ENCODE measurements at places on chromosomes 11 and 22.

- DNase-seq, result no peak
Observed at GRCh38 chr11:116364348-116364747, 408.4 kb downstream of the BUD13 start.

DNA sequence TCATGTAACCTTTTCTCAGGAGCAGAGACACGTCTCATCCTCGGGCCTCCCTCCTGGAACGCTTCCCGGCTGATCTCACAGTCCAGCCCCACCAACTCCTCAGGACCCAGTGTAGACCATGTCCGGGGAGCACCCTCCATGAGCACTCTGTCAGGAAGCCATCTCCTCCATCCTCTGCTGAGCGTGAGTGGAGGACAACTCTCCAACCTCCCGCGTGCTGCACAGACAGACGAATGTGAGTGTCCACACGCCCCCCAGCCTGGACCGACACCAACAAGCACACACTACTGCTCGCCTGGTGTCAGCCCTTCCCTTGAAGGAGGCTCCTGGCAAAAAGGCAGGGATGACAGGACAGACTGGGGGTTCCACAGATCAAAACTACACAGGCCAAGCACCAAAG is 86.6 kb downstream of the SHANK2 start:
- DNase-seq, result no peak

- no peak for DNase-seq
Observed at GRCh38 chr11:64564419-64564818, 26.6 kb upstream of the SLC22A12 start.

DNA sequence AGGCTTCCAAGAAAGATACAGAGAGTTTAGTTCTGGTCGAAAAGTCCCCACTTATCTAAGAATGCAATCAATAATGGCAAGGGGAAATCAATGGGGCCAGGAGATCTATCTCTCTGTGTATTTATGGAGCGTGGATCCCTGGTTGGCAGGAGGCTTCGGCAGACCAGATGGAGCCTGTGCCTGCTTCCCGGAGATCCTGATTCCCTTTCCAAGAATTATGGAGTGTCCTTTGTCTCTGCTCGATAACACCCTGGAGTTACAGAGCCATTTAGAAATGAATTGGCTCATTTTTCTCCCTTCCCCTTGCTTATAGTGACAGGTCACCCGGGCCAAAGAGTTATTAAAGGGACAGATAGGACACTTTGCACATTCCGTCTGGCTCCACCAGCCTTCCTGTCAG is 92.4 kb downstream of the ISX start:
- DNase-seq, result no peak

GRCh38 chr11:130527636-130528297 is 79.3 kb downstream of the ADAMTS15 start:
- no peak for DNase-seq

- DNase-seq, result no peak
Observed at GRCh38 chr11:109958131-109958820, 134.9 kb upstream of the ZC3H12C start.

DNA sequence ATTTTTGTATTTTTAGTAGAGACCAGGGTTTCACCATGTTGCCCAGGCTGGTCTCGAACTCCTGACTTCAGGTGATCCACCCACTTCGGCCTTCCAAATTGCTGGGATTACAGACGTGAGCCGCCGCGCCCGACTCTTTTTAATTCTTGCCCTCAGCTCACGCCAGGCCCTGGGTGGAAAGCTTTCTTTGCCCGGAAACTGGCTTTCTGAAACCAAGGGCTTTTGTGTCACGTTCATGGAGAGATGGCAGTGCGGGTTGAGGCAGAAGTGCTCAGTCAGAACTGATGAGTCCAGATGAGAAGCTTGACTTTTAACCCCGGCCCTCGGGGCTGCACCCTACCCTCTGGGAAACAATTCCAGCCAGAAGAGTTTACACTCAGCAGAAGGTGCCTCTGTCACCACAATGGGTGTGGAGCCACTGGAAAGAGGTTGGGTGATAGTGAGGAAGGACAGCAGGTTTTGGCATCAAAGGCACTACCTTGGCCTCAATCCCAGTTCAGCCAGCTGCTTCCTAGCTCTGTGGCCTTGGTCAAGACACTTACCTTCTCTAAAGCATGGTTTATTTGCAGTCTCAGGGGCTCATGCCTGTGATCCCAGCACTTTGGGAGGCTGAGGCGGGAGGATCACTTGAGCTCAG is 890 bp upstream of the ARFGAP3 start:
- DNase-seq, result no peak

- no peak for DNase-seq
Observed at GRCh38 chr22:29377979-29378378, 10.4 kb downstream of the AP1B1 start.

DNA sequence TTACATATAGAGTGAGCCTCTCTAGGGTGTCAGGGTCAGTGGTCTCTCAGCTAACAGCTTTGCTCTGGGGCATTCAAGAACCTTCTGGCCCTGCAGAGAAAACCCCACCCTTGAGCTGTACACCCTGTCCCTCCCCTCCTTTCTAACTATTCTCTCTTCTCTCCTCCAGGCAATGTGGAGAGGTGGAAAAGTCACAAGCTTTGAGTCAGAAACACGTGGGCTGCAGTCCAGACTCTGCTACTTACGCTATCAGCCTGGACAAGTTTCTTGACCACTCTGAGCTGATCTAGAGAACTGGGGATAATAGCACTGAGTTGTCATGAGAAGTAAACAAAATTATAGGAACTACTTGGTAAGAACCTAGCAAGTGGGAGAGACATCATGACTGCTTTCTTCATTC is 10.7 kb upstream of the FAM83F start:
- DNase-seq, result no peak

GRCh38 chr11:13705710-13706109 is 37.2 kb downstream of the FAR1 start:
- no peak for DNase-seq

DNA sequence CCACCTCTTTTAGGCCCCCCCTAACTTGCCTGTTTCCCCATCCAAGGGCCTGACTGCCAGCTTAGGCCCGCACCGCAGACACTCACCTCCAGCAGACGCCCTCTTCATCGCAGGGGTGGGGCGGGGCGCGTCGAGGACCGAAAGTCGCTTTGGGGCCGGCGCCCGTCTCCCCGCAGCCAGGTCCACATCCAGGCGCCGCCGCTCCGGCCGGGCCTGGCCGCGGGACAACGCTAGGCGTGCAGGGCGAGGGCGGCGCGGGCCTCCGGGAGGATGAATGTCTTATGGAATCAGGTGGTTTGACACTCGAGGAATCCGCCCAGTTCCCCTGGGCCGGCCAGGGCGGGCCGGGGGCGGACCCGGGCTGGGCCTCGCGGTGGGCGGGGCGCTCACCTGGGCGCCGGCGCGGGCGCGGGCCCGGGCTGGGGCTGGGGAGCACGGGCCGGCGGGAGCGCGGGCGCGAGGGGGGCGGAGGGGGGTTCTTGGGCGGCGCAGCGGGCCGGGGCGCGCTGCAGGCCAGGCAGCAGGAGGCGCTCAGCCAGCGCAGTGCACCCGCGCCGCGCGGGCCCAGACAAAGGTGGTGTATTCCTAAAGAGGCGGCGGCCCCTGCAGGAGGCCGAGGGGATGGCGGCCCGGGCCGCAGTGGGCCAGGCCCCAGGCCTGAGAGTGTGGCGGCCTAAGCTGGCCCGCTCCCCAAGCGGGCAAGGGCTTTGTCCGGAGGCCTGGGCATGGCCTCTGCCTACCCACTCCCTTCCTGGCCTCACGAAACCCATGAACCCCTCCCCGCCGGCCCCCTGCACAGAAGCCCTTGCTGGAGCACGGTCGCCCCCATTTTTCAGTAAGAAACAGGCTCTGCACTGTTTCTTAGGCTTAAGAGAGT is 177.6 kb downstream of the IGLL1 start:
- no peak for DNase-seq

GRCh38 chr11:125236072-125236825 is 71.7 kb downstream of the PKNOX2 start:
- no peak for DNase-seq

GRCh38 chr22:29359469-29359868 is 28.9 kb downstream of the AP1B1 start:
- no peak for DNase-seq

- DNase-seq, result no peak
Observed at GRCh38 chr11:30019481-30019880, 2.7 kb upstream of the KCNA4 start.

DNA sequence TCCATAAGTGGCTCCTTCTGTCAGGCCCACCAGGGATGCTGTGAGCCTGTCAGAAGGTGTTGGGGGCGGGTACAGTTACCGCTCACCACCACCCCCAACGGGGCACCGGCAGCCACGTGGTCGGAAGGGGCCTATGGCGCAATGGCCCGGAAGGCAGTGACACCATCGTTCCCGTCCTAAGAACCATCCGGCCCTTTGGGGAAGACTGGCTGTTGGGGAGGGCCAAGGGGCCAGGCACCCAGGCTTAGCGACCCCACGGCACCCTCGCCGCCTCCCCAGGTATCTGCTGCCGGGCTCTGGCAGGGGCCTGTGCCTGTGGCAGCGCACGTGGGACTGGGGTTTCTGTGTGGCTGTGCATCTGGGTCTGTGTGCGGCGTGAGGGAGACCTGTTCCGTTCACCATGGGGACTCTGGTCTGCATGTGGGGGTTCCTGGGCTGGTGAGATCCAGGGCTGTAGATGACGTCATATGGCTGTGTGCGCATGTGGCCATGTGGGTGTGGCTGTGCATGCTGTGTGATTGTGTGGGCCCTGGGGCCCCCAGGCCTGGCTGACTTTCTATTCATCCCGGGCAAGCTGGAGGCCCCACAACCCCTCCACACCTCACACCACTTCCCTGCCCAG is 717 bp downstream of the OSM start:
- peak; percentile 58 for DNase-seq

GRCh38 chr11:116993599-116993998 is 104.6 kb downstream of the SIK3 start:
- DNase-seq, result no peak

DNA sequence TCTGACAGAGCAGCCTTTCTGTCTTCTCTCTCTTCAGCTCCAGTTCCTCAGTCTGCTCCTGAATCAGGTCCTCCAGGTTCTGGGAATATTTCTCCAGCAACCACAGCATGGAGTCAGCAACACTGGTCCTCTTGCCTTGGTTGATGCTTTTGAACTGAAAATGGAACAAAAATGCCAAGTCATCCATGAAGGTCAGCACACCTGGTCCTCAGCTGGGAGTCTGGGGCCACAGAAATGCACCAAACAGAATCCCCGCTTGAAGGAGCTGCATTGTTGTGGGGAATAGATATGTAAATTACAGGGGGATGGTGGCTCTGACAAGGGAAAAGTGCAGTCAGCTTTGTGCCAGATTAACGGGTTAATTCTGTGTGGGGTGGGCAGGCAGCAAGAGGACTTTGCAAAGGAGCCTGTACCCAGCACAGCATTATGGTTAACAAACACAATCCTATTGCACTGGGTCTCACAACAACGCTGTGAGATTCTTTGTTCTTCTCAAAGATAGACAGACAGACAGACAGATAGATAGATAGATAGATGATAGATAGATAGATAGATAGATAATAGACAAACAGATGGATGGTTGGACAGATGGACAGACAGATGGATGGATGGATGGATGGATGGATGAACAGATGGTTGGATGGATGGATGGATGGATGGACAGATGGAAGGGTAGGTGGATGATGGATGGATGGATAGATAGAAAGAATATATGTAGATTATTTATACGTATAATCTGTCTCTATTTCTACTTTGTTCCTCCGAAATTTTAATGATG is 33.8 kb upstream of the LRRC32 start:
- no peak for DNase-seq

- DNase-seq, result no peak
Observed at GRCh38 chr11:1929621-1930461, 10.3 kb downstream of the TNNT3 start.

DNA sequence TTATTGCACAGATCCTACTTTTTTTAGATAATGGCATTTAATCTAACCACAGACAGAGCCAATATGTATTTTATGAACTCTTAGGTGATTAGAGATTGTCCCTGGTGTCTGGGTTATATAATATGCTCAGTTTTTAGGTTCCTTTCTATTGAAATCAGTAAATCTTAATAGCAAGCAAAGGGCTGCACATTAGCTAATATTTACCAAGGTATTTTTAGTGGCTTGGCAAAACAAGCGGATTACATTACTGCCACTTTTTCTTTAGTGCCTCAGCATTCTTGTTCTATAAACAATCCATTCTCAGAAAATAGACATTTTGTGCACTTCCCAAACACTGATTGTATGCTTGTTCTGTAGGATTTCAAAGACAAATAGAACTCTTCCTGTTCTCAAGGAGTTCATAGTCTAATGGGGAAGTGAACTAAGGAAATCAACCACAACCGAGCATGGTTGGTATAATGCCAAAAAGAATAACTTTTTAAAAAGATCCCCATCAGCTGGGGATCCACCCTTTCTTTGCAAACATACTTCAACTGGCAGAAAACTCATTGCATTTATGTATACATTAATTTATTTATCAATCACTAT is 23.8 kb downstream of the KCNJ1 start:
- no peak for DNase-seq

DNA sequence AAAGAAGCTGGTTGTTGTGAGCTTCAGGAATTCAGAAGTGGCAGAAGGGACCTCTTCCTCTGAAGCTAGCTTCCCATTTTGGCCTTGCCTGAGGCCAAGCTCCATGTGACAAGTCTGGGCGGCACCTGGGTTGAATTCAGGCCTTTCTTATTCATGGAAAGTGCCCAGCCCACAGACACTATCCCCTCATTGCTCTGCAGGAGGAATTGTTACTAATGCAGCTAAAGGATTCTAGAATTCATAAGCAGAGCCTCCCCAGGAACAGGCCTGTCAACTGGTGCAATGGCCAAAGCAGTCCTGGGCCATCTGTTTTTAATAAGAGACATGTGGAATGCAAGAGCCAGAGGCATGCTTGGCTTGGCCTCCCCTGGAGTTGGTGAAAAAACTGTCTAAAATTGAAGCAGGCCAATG is 71.4 kb downstream of the SLC1A2 start:
- no peak for DNase-seq

DNA sequence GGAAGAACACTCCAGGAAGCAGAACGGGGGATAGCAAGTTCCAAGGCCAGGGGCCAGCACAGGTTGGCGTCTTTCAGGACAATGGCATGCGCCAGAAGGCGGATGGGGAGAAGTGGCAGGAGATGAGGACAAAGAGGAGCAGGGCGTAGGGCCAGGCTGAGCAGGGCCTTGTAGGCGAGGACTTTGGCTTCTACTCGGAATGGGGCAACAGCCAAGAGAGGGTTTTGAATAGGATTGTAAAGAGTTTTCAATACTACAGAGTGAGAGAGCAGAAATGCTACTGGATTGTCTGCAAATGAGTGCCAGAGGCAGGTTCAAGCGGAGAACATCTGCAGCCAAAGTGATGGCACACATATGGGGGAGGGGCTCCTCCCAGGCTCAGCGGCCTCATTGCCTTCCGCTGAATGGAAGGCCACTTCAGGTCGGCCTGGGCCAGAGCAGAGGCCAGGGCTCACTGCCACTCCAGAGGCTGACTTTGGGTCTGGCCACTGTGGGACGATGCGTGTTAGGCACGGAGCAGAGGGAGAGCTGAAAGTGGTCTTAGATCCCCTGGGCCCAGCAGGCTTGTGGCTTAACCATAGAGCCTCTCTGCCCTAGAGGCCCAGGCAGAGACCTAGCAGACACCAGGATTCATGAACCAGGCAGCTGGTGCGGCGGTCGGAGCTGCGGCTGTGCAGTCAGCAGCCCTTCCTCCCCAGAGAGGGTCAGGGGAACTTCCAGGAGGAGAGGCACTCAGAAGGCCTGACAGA is 118.2 kb downstream of the DSCAML1 start:
- DNase-seq, result no peak

- DNase-seq, result no peak
Observed at GRCh38 chr11:37298173-37298572, 700.1 kb upstream of the RAG2 start.

Measured in activated naive CD4-positive, alpha-beta T cell (primary cell).